ENCODE measurements at places on chromosomes 5 and 9.

DNA sequence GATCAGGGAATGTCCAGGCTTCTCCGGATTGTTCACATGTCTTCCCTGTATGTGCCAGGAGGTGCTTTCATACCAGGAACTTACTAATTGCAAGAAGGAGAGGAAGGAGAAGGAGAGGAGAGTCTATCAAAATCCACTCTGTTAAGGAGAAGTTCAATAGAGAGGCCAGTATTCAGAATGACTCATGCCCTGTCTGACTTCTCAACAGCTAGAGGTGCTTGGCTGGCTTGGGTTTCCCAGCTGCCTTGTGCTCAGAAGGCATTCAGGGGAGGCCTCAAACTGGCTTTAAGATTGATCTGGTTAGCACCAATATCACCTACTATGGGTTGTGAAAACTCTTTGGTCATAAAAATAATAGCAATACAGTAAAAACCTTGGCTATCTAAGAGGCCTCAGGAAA, 167.9 kb upstream of the GLRA1 start:
- DNase-seq = no peak

GRCh38 chr5:56501781-56502557, 268.8 kb upstream of the ANKRD55 start:
- no peak for DNase-seq

GRCh38 chr9:79984429-79985067, 412.8 kb downstream of the TLE4 start:
- no peak for DNase-seq

- DNase-seq = no peak
Observed at GRCh38 chr5:10975945-10976344, 214.9 kb upstream of the DAP start.

DNA sequence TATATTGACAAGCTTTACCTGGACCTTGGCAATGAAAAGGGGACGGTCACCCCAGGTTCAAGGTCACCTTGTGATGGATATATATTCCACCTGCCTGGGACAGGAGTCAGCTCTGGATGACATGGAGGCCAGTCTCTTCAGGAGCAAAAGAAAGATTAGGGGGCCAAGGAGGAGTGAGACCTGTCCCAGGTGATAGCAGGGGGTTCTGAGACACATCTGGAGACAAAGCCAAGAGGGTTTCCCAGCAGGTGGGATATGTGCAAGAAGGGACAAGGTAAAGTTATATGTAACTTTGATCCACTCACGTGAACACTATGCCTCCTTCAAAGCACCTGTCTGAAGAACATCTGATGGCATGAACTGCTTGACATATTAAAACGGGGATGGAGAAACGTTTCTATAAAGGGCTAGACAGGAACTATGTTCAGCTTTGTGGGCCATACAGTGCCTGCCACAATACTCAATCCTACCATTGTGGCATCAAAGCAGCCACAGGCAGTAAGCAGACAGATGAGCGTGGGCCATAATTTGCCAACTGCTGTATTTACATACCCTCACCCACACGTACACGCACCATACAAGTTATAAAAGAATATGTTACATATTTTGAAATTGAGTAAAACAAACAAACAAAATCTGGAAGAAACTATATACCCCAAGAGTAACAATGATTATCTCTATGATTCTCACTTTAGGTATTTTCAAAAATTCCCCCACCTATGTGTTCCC, 62.9 kb upstream of the ZNF622 start:
- no peak for DNase-seq

- DNase-seq = no peak
Observed at GRCh38 chr5:69105996-69106906, 12.4 kb downstream of the SLC30A5 start.

DNA sequence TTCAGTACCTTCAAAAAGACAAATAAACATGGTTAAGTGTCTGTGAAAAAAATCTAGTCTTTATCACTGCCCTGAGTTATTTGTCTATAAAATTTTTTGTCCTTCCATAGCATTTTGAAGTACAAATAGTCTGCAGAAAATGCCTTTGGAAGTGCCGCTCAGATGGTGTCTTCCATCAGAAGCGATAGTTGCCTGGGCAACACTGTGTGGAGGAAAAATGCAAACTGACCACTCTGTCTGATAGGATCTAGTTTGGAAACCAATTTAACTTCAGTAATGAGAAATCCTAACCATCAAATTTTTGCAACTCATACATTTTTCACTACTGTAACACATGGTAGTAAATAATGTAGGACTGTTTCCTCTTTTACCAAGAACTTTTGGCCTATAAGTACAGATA, 449.9 kb downstream of the PRELID2 start:
- DNase-seq = no peak

DNA sequence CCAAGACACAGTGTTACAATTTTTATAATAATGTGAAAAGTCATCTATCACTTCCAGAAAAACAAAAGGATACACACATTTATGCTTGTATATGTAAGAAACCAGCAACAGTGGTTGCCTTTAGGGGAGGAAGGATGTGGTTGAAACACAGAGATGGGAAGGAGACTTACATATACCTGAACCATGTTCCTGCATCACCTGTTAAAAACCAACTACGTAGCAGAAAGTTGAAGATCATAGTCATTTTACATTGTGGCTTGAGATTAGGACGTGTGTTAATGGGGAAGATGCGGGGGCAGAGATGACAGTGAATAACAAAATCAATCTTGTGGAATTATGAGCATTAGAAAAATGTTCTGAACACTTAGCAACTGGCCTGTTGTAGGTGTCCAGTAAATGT, 307.3 kb downstream of the MLLT3 start:
- no peak for DNase-seq

GRCh38 chr5:187042-187431, 4.3 kb upstream of the LRRC14B start:
- no peak for DNase-seq

- DNase-seq = peak; percentile 63
Observed at GRCh38 chr9:34380511-34381315, 4.0 kb upstream of the MYORG start.

DNA sequence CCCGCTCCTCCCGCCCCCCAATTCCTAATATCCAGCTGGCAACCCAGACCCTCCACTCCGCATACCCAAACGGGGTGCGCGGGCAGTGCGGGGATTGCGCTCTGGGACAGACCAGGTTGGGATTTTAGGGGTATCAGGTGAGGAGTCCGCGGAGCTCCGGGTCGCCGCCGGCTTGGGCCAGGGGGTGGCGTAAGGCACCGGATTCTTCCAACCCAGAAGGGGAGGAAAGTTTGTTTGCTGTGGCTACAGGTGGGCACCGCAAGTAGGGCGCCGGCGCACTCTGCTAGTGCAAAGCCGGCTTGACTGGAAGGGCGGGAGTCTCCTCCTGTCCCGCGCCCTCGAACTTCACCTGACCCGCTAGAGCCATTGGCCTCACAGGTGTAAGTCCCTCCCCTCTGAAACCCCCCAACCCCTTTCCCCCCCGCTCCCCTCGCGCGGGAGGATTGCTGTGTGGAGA, 709 bp downstream of the IQGAP2 start:
- peak; percentile 30 for DNase-seq

- no peak for DNase-seq
Observed at GRCh38 chr5:178376921-178377582, 144.4 kb upstream of the PHYKPL start.

DNA sequence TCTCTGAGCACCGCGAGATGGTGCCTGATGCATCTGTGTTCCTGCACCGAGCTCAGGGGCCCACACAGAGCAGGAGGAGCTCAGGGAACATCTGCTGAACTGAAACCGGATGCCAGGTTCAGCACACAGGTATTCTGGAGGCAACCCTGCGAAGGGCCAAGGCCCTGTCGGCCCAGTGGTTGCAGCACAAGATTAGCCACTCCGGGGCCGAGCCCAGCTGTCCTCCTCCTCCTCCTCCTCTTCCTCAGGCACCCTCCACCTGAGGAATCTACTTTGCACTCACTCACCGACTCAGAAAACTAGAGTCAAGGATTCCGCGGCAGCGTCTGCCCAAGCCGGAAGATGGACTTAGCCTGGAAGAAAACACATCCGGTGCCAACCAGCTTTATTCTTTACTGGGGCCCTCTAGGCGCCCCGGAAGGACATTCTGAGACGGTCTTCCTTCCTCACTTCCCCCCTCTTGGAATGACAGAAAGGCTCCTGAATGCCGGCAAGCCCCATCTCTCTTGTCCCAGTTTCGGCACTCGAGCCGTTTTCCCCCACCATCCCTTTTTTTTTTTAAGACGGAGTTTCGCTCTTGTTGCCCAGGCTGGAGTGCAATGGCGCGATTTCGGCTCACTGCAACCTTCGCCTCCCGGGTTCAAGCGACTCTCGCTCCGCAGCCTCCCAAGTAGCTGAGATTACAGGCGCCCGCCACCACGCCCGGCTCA, at the start of gene ZBTB6:
ZBTB6 (minus strand) TSS at position 360 of the 710 bp plus-strand sequence. CDS start 1,251 bp downstream, outside the sequence.
- no peak for DNase-seq

DNA sequence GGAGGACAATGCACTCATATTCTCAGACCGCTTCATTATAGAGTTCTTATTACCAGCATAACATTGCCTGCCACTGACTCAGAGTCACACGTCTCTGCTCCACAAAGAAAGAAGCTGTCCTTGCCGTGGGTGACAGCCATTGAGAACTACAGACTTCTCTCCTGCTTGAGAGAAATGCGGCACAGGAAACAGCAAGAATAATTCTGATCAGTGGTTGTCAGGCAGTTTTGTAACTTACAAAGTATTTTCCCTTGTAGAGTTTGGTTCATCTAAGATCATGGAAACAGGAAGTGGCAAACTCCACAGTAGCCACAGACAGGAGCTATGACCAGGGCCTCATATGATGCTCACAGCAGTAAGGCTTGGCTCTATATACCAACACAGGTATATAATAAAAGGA, 47.0 kb downstream of the KCNV2 start:
- peak; percentile 0 for DNase-seq

- no peak for DNase-seq
Observed at GRCh38 chr5:76351577-76351976, 51.5 kb upstream of the IQGAP2 start.

DNA sequence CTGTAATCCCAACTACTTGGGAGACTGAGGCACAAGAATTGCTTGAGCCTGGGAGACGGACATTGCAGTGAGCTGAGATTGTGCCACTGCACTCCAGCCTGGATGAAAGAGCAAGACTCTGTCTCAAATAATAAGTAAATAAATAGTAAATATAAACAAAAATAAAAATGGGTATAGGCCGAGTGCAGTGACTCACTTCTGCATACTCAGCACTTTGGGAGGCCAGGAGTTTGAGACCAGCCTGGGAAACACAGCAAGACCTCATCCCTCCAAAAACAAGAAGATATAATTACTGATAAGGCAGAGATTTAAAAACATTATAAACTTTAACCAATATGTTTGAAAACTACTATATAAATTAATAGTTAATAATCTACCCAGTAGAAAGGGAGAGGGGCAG, 37.8 kb upstream of the SUSD1 start:
- DNase-seq = no peak

DNA sequence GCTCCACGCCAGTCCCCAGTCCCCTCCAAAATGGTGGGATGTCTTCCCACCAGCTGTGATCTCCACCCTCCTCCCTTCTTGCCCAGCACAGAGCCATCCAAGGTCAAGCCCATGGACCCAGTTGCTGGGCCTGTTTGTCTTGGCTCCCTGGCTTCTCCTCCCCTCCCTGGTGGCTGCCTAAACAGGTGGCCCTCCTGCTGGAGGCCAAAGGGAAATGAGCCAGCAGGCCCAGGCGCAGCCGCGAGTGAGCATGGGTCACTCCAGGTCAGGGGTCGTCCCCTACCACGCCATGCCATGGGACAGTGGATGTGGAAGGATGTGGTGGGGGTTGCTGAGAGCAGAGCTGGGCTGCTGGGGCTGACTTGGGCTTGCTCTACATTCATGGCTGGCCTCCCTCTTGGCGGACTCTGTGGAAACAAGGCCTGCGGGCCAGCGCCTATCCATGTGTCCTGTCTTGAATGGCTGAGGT, 33.6 kb downstream of the COL15A1 start:
- no peak for DNase-seq

DNA sequence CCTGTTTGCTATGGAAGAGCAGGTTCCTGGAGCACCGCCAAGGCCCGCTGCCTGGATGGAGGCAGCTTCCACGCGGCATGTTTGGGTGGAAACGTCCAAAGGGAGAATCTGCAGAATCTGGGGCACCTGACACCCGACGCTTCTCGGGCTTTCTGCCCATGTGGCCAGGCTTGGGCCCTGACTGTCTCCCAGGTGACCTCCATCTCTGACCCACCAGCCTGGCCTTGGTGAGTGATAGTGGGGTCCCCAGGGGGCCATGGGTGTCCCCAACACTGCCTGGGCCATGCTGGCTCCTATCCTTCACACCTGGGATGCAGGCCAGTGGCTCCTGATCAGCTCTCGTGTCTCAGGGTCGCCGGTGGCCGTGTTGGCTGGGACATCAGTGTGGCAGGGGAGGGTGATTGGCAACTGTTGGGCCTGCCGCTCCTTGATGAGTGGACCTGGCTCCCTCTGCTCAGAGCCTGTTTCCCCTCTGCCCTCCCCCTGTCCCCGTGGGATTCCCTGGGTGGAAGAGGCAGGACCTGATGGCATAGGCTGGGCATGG, 34.0 kb downstream of the GLT6D1 start:
- DNase-seq = no peak

- no peak for DNase-seq
Observed at GRCh38 chr5:31064215-31064614, 129.3 kb upstream of the CDH6 start.

GRCh38 chr5:37696190-37697021, 143.4 kb downstream of the GDNF start:
- DNase-seq = no peak

- DNase-seq = no peak
Observed at GRCh38 chr9:120723565-120723964, 9.3 kb upstream of the MEGF9 start.

DNA sequence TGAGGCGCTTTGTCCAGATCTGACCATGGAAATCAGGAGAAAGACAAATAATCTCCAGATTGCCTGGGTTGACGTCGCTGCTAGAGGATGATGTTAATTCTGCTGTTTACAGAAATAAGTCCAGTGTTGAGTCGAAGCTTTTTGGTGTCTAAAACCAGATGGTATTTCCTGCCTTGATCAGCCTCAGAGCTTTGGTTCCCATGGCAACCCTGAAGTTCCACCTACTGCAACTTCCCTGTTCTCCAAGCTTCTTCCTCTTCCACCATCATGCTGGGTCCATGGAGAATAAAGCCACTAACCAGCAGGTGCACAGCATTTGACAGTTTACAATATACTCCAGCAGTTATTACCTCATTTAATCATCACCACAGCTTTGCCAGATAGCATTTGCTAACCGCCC, 18.0 kb upstream of the GABBR2 start:
- no peak for DNase-seq

- DNase-seq = no peak
Observed at GRCh38 chr9:127187231-127187956, 65.0 kb upstream of the ANGPTL2 start.

DNA sequence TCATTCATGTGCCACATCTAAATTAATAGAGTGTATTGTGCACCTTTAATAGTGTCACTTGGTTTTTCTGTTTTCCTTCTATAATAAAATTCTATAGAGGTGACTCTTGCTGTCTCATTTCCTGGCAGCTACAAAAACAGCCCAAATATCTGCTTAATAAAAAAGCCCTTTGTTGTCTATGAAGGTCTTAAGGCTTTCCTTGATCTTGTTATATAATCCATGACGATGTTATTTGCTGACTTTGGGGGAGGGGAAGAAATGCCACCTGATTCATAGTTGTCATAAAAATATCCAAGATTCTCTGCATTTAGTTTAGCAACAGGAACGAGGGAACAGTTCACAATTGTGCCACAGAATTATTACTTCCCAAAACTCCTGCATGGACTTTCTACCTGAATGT, 31.3 kb downstream of the CPEB4 start:
- DNase-seq = no peak

- DNase-seq = no peak
Observed at GRCh38 chr5:142248853-142249462, 75.9 kb downstream of the SPRY4 start.

GRCh38 chr9:20805766-20806165, 121.7 kb downstream of the FOCAD start:
- DNase-seq = no peak

Data from stimulated activated CD8-positive, alpha-beta memory T cell treated with anti-CD3 and anti-CD28 coated beads, Interleukin-2, amount 100 ng/mL, for 1 hour (primary cell).